ENCODE measurements at places on chromosomes 2 and 18. TPM values are rescaled to one million over a fixed set of nuclear protein-coding genes. Genes with fewer than 3 reads are reported as not detected.

The PROKR1 gene
- not detected for total RNA-seq

The PLB1 gene
- total RNA-seq: 1.3 TPM

The LAMA3 gene
- 3.8 TPM for total RNA-seq

The ABCB6 gene
- 69.9 TPM for total RNA-seq

The NOSTRIN gene
- not detected for total RNA-seq

The POTEI gene
- total RNA-seq: not detected

The HEATR5B gene
- 20.2 TPM for total RNA-seq

All from smooth muscle cell of the pulmonary artery (primary cell).